ENCODE measurements at places on chromosomes 16 and 17.

GRCh38 chr17:72730077-72730476 lies 362.4 kb downstream of the SLC39A11 start:
- DNase-seq: no peak

- DNase-seq: no peak
Observed at GRCh38 chr16:7336742-7337141, 4.1 kb downstream of the RBFOX1 start.

GRCh38 chr16:75252946-75253911 lies 1.8 kb upstream of the BCAR1 start:
- DNase-seq: no peak

GRCh38 chr17:50070908-50071680 lies 15.2 kb downstream of the ITGA3 start:
- DNase-seq: no peak

DNA sequence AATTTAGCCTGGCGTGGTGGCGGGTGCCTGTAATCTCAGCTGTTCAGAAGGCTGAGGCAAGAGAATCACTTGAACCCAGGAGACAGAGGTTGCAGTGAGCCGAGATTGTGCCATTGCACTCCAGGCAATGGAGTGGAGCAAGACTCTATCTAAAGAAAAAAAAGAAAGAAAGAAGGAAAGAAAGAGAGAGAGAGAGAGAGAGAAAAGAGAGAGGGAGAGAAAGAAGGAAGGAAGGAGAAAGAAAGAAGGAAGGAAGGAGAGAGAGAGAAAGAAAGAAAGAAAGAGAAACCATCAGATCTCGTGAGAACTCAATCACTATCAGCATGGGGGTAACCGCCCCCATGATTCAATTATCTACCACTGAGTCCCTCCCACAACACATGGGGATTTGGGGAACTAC lies 289.6 kb downstream of the IRX3 start:
- no peak for DNase-seq

DNA sequence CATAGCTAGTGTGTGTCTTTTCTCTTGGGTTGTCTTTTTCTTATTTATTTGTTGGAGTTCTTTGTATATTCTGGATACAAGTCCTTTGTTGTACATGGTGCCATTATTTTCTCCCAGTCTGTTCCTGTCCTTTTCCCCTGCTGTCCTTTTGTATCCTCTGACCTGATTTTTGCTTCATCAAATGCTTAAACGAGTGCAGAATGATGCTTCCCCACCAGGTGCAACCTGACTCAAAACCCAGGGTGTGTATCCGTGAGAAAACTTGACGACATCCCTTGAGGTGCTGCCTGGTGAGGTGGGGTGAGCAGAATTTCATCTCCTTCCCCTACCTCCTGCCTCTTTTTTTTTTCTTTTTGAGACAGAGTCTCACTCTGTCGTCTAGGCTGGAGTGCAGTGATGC lies 88.6 kb downstream of the NTN1 start:
- DNase-seq: no peak

GRCh38 chr16:56109994-56110393 lies 81.3 kb upstream of the GNAO1 start:
- DNase-seq: no peak

DNA sequence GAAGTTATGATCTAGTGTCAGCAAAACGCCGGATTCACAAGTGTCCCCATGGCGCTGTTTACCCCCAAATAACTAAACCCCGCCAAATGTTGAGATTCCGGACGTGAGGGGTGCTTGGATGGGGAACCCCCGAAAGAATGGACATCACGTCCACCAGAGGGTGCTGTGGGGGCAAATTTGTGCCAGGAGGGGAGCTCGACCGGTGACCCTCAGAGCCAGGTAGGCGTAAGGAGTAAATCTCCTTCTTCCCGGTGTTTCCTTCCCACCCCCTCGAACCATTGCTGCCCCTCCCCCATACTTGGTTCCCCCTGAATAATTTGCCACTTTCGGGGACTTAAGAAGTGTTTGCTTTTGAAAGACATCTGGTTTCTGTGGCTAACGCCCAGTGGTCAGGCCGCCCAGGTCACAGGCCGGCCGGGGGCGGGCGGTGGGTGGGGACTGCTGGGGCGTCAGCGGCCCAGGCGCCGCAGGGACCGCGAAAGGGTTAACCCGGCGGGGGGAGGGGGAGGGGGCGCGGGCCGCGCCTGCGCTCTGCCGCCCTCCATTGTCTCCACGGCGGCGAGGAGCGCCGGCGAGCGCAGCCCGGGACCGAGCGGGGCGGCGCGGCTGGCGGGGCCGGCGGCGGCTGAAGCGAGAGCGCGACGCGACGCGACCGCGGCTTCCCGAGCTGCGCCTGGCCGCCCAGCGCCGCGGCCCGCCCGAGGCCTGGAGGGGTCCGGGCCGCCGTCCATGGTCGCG lies at the start of gene ZNRF1:
Gene ZNRF1, plus strand, starts transcription at position 544 of the 738 bp plus-strand sequence. CDS start 648 bp downstream, outside the sequence.
- peak; percentile 86 for DNase-seq

GRCh38 chr17:16272111-16272840 lies 55.3 kb downstream of the PIGL start:
- no peak for DNase-seq

GRCh38 chr17:11418342-11418741 lies 177.3 kb downstream of the SHISA6 start:
- no peak for DNase-seq

DNA sequence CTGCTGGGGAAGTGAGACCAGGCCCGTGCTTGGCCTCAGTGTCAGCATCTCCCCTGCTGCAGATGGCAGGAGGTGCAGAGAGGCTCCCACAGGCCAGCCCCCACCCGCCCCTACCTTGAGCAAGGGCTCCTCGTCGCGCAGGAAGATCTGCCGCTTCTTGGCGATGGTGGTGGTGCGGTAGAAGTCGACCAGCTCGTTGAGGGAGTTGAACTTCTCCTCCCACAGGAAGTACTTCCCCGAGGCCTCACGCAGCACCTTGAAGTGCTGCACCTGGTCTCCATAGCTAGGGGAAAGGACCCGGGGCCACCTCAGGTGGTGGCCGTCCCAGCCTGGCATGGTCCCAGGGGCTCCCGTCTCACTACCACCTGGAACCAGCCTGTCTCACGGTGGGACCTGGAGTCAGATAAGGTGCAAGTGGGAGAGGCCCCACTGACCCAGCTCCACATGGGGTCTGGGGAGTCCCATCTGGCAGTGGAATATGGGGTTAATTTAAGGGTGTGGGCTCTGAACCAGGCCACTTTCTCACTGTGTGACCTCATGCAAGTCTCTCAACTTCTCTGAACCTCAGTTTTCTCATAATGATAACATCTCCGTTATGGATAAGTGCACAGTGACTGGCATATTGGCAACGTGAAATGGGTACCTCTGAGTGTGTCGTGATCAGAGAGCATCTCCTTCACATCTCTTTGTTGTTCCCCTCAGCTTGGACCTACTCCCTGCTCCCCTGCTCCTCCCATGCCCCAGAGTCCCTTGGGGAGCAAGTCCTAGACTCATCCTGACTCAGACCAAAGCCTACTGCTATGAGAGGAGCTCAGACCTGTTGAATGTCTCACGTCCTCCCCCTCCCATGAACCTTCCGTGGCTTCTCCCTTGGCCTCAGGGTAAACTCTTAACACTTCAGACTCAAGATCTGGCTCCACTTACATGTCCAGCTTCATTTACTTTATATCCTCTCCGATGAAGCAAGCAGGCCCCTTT lies 19.8 kb upstream of the FAM83G start:
- no peak for DNase-seq

DNA sequence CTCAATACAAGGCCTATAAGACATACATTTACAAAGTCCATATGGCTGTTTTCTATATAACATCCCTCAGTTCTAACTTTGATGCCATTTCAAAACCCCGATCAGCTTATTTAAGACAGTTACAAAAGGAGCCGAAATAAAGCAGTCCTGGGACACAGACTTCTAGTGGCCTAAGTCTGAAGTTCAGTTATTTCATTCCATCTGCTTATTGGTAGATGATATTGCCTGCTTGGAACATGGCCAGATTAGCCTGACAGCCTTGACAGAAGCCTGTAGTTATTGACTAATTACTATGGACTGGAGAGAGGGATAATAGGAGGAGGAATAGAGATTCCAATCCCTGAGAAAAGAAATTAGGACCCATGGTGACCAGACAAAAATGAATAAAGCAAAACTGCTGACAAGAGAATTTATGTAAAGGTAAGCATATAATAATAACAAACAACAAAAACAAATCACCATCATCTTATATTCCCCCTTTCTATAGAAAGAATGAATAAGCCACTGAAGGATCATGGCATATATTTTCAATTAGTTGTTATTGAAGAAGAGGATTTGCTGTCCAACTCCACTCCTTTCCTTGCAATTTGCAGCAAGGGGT lies 206.3 kb upstream of the TOM1L1 start:
- no peak for DNase-seq

- no peak for DNase-seq
Observed at GRCh38 chr17:58706351-58707140, 14.1 kb downstream of the RAD51C start.

- DNase-seq: no peak
Observed at GRCh38 chr16:77833921-77834634, 45.7 kb downstream of the VAT1L start.

DNA sequence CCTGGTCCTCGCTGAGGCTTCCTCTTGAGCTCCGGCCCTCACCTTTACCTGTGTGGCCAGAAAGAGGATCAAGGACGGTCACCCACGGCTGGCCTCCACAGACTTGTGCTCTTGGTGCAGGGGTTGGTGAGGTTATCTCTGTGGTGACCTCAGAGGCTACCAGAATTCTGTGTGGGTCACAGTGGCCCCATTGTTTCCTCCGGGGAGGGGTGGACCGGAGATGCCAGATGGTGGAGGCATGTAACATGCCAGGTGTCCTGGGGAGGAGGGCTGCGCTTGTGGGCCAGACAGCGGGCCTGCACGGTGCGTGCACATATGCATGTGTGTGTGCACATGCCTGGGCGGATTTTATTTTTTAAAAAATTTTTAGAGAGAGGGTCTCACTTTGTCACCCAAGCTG lies 6.3 kb downstream of the SGCA start:
- DNase-seq: no peak

GRCh38 chr16:82329504-82330192 lies 159.6 kb upstream of the MPHOSPH6 start:
- no peak for DNase-seq

DNA sequence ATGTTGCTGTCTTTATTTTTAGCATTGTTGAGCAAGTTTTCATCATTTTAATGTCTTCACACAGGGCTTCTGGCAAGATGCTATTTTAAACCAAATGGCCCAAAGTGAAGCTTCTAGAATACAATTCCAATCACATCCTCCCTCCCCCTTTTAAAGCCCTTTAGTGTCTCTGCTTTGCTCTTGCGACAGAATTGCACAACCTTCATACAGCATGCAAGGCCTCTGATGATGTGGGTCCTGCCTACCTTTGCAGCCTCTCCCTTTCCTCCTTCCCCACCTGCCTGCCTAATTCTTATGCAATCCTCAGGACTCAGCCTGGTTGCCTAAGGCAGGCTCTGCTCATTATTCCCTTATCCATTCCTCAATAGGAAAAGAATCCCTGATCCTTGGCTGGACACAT lies 381.7 kb downstream of the SLC39A11 start:
- no peak for DNase-seq

DNA sequence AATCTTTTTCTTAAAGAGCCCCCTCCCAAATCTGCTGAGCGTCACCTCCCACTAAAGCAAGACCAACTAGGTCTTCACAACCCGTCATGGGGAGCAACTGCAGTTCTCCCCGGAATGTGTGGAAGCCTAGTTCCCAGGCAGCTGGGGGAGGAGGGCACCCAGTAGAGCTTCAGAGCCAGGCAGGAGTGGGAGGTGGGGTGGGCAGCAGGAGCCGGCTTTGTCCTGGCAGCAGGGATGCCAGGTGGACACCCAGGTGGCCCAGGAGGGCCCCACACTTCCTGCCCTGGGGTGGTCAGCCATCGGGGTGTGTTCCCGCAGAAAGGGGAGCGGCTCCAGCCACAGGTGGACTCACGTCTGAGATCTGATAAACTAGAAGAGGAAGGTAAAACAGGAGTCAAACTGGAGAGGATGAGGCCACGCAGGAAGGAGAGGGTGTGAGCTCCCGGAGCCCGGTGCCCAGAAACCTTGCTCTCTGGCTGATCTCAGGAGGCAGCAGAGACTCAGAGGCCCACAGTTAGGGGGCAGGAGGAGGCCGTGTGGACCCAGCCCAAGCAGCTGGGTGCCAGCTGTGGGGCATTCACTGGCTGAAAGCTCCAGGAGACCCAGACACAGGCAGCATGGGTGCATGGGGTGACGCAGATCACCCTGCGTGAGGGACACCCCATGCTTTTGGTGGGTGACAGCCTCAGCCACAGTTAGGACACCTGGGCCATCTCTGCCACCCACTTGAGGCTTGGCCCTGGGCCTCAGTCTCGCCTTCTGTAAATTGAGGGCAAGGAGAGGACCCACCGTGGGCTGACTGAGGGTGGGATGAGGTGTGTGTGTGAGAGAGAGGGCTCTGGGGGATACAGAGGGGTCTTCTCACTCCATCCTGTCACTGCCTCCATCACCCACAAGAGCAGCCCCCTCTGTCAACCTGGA lies 260.8 kb upstream of the TNRC6C start:
- DNase-seq: no peak

DNA sequence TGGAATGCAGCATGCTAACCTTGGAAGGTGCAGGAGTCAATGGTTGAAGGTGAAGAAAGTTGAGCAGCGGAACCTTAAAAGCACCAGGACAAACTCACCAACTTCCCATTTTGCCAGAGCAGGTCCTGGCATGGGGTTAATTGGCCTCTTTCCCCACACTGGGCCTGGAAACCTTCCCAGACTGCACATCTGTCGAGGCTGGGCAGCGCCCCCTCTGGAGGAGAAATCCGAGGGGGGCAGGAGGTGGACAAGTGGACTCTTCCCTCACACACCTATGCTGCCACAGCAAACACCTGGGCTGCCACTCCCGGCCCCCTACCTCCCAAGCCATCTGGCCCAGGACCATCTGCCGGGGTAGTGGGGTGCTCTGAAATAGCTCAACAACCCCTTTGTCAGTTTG lies 232.4 kb downstream of the CBLN1 start:
- no peak for DNase-seq

- no peak for DNase-seq
Observed at GRCh38 chr17:76530095-76530723, 7.3 kb downstream of the CYGB start.

DNA sequence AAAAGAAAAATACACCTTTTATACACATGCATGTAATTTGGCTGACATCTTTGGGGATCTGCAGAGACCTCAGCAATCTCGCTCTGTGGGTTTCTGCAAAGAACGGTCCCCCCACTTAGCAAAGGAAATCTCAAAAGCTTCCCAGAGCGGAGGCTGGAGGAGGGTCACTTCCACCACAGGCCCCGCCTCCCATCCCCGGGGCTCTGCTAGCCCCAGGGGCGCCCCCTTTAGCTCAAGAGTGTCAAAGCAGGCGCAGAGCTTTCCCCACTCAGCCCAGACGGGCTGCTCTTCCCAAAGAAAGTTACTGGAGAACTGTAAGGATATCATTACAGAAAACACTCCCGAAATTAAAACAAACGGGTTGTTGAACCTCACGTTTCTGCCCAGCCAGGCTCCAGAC lies 11.4 kb downstream of the SLC13A5 start:
- DNase-seq: peak; percentile 5

- no peak for DNase-seq
Observed at GRCh38 chr16:1429012-1429411, 1.9 kb upstream of the PERCC1 start.

GRCh38 chr17:82240506-82241182 lies 11.8 kb downstream of the SLC16A3 start:
- DNase-seq: no peak

- DNase-seq: peak; percentile 87
Observed at GRCh38 chr17:41678907-41679739, 9.6 kb upstream of the EIF1 start.

GRCh38 chr17:29807520-29808361 lies 122.3 kb downstream of the SSH2 start:
- peak; percentile 75 for DNase-seq

- no peak for DNase-seq
Observed at GRCh38 chr17:43660816-43661493, 767 bp downstream of the MEOX1 start.
